ENCODE measurements at places on chromosomes 5 and 9.
A peak's percentile ranks its signal among the peaks of the same experiment; 100 is the strongest.

GRCh38 chr9:125189361-125190289 is at the start of gene PPP6C:
TSS of gene PPP6C (minus strand) at chr9:125189803. CDS start at chr9:125189718, 85 bp downstream.
- no peaks in the 10 kb centered on the region for H3K36me3 ChIP-seq
- DNase-seq: peak; percentile 89
- H3K27me3 ChIP-seq: no peaks in the 10 kb centered on the region
- peak within 1 kb of the TSS; percentile 97 for H3K4me3 ChIP-seq
- peak within 1 kb of the TSS; percentile 82 for H3K27ac ChIP-seq
- peaks cover 16% of the 10 kb centered on the region for H3K4me1 ChIP-seq

DNA sequence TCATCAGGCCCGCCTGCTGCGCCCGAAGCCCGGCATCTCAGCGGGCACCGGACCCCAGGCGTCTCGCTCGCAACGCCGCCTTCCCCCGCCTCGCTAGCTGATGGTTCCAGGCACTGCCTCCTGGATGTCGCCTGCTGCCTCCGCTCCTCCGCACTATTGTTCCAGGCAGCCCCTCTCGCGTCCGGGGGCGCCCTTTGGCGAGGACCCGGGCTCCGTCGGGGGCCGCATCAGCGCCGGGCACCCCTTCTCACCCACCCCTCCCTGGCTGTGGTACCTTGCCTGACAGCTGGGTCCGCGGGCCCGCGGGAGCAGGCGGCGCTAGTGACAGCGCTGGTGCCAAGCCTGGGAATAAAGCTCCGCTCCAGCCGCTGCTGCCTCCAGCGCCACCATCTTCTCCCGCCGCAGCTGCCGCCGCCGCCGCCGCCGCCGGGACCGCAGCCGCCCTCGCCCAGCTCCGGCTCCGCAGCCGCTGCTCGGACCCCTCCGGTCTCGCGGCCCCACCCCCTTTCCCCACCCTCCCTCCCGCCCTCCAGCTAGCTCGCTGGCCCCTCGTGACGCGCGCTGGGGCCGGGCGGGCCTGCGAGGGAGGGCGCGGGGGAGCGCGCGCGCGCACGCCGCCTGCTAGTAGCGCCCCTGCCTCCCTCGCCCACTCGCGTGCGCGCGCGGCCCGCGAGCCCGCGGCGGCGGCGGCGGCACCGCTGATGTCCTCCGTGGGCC is at the start of gene APBA1:
APBA1 (minus strand) TSS at position 493 of the 717 bp plus-strand sequence.
- peaks cover 10% of the 10 kb centered on the region for H3K27me3 ChIP-seq
- peaks cover 3% of the 10 kb centered on the region for H3K4me1 ChIP-seq
- H3K36me3 ChIP-seq: no peaks in the 10 kb centered on the region
- H3K4me3 ChIP-seq: peak within 1 kb of the TSS; percentile 55

GRCh38 chr5:106380736-106381135 is 1290.0 kb downstream of the EFNA5 start:
- no peaks in the 10 kb centered on the region for H3K36me3 ChIP-seq
- H3K4me1 ChIP-seq: no peaks in the 10 kb centered on the region
- no peak overlapping the region for H3K4me3 ChIP-seq
- DNase-seq: no peak
- H3K27me3 ChIP-seq: no peaks in the 10 kb centered on the region

DNA sequence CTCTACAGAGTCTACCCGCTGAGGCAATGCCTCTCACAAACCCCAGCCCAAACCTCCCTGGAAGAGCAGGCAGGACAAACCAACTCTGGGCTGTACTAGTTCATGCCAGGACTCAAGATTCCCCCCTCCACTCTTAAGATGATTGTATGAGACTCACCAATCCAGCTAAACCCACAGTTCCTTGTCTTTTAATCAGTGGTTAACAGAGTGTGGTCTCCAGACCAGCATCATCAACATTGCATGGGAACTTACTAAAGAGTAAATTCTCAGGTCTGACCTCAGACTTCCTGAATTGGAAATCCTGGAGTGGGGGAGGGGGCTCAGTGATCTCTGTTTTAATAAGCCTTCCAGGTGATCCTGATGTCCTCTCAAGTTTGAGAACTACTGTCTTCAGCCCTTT is 240.9 kb downstream of the GAS1 start:
- no peaks in the 10 kb centered on the region for H3K4me1 ChIP-seq
- DNase-seq: no peak
- no peak overlapping the region for H3K27ac ChIP-seq
- H3K27me3 ChIP-seq: peaks cover 56% of the 10 kb centered on the region
- H3K36me3 ChIP-seq: no peaks in the 10 kb centered on the region

DNA sequence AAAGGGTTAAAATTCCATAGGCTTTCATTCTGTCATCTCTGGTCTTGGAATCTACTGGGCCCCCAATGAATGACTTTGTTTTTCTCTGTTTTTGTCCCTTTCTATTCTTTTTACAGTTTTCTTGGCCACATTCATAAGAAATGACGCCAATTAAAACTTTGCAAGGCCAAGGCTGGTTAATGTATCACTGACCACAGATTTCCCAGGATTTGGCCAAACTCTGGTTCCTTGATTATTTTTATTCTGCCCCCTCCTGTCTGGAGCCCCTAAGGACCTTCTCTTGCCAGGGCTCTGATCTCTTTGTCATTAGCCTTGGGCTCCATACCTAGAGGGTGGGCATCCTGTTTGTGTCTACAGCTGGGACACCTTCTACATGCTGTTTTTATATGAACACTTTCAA is 388.9 kb upstream of the PAPPA start:
- H3K36me3 ChIP-seq: no peaks in the 10 kb centered on the region
- no peak overlapping the region for H3K4me3 ChIP-seq

- H3K36me3 ChIP-seq: peaks cover 21% of the 10 kb centered on the region
- no peak overlapping the region for H3K4me3 ChIP-seq
- H3K27me3 ChIP-seq: no peaks in the 10 kb centered on the region
- no peak for DNase-seq
- H3K27ac ChIP-seq: no peak overlapping the region
Measured at GRCh38 chr9:15485836-15486666, 24.7 kb downstream of the PSIP1 start.

DNA sequence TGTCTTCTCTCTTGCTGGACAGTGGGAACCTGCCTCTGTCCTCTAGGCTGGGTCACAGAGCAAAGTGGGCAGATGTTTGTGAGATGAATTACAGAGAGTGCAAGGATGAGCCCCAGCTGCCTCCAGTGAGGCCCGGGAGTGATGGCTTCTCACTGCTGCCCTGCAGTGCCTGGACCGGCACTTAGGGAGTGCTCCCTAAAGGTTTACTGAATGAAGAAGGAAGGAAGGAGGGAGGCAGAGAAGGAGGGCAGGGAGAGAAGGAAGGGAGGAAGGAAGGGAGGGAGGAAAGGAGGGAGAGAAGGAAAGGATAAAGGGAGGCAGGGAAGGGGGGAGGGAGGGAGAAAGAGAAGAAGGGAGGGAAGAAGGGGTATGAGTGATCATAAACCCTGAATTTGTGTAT is 42.7 kb upstream of the GRHPR start:
- H3K27me3 ChIP-seq: 0 out of 2 replicates have a peak, but pooled peaks cover 3% of the 10 kb centered on the region
- H3K4me3 ChIP-seq: no peak overlapping the region
- H3K4me1 ChIP-seq: no peaks in the 10 kb centered on the region
- DNase-seq: no peak
- no peaks in the 10 kb centered on the region for H3K36me3 ChIP-seq

- H3K27me3 ChIP-seq: no peaks in the 10 kb centered on the region
- DNase-seq: no peak
- H3K27ac ChIP-seq: no peak overlapping the region
- H3K36me3 ChIP-seq: no peaks in the 10 kb centered on the region
- no peak overlapping the region for H3K4me3 ChIP-seq
Measured at GRCh38 chr5:6905883-6906282, 192.7 kb downstream of the TENT4A start.

- no peak overlapping the region for H3K4me3 ChIP-seq
- no peak for DNase-seq
- no peaks in the 10 kb centered on the region for H3K27me3 ChIP-seq
- no peaks in the 10 kb centered on the region for H3K36me3 ChIP-seq
Measured at GRCh38 chr9:131594906-131595665, 49.8 kb downstream of the PRRT1B start.

DNA sequence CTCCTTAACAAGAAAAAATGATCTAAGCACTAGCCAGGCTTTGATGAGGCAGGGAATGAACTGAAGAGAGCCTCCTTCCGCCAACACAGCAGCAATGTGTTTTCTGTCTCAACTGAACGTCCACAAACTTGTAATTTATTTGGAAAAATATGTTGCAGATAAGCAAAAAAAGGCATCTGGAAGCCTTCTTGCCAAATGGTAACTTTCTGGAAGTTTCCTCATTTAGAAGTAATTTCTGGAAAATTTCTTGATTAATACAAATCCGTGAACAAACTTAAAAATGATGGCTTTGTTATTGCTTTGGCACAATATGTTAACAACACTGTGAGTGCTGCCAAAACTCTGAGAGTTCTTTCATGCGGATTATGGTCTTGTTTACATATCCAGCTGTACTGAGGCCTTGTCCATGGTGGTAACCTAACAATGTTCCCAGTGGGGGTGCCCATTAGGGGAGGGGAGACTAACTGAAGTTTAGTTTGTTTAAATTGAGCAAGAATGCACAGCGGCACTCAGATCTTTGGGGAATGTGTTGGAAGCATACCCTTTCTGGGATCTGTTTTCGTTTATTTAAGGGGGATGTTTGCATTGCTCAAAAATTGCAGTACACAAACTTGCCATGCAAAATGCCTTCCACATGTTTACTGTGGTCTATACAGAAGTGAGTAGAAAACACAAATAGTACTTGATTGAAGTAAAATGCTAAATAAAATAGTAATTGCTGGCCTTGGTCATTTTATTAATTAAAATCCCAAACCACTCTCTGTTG is 334.7 kb downstream of the NR2F1-AS1 start:
- no peak for DNase-seq
- H3K36me3 ChIP-seq: no peaks in the 10 kb centered on the region
- peaks cover 22% of the 10 kb centered on the region for H3K4me1 ChIP-seq
- no peak overlapping the region for H3K4me3 ChIP-seq
- H3K27ac ChIP-seq: peak overlapping the region; percentile 55

- H3K36me3 ChIP-seq: no peaks in the 10 kb centered on the region
- no peaks in the 10 kb centered on the region for H3K4me1 ChIP-seq
- no peak for DNase-seq
- H3K27ac ChIP-seq: no peak overlapping the region
- no peak overlapping the region for H3K4me3 ChIP-seq
Measured at GRCh38 chr5:31364881-31365636, 166.8 kb downstream of the DROSHA start.

- peaks cover 3% of the 10 kb centered on the region for H3K27me3 ChIP-seq
- DNase-seq: no peak
- H3K36me3 ChIP-seq: no peaks in the 10 kb centered on the region
Measured at GRCh38 chr9:95607507-95607906, 90.7 kb upstream of the PTCH1 start.

DNA sequence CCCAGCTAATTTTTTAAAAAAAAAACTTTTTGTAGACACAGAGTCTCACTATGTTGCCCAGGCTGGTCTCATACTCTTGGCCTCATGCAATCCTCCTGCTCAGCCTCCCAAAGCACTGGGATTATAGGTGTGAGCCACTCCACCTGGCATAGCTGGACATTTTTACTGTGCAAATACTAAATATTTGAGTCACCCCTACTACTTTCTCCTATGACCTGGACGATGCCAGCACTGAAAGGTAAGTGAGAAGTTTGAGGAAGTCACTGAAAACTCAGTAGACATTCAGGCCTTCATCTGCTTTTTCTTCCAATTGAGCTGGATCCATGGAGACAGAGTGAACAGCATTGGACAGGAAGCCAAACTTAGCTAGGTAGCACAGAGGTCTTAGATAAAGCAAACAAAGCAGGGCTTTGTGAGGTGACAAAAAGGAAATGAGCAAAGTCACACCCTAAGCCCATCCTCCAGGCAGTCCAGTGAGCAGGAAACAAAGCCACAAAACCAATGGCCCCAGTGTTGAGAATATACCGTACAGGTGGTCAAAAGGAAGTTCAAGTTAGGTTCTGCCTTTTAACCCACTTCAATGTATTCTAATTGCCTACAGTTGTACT is 192.6 kb upstream of the RASA1 start:
- no peak overlapping the region for H3K4me3 ChIP-seq
- no peak overlapping the region for H3K27ac ChIP-seq
- no peaks in the 10 kb centered on the region for H3K27me3 ChIP-seq

GRCh38 chr9:36074870-36075532 is 38.3 kb downstream of the RECK start:
- no peak for DNase-seq
- H3K4me3 ChIP-seq: no peak overlapping the region
- H3K27me3 ChIP-seq: no peaks in the 10 kb centered on the region
- H3K27ac ChIP-seq: no peak overlapping the region
- H3K4me1 ChIP-seq: peaks cover 8% of the 10 kb centered on the region
- H3K36me3 ChIP-seq: no peaks in the 10 kb centered on the region

GRCh38 chr9:123168586-123168985 is 99.8 kb downstream of the STRBP start:
- H3K4me3 ChIP-seq: no peak overlapping the region
- DNase-seq: no peak
- H3K27ac ChIP-seq: no peak overlapping the region
- no peaks in the 10 kb centered on the region for H3K27me3 ChIP-seq

GRCh38 chr9:18707061-18707461 is 233.1 kb downstream of the ADAMTSL1 start:
- H3K36me3 ChIP-seq: no peaks in the 10 kb centered on the region
- H3K4me3 ChIP-seq: no peak overlapping the region
- H3K4me1 ChIP-seq: no peaks in the 10 kb centered on the region
- 0 out of 2 replicates have a peak, but pooled peaks cover 3% of the 10 kb centered on the region for H3K27me3 ChIP-seq
- no peak for DNase-seq
- H3K27ac ChIP-seq: no peak overlapping the region

DNA sequence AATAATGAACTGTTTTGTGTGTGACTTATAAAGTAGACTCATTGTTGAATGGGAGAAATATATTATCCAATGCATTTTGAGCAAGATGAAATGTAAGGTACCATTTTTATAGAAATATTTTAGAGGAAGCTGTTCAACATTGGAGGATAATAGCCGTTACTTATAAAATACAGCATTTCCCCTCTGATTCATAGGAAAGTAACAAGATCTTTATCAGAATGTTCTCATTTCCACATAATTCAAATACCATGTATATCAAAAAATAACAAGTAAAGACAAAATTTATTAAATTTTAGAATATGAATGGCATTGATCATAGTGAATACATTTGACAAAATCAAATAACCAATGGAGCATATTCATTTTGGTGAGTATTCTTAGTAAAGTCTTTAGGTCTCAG is 346.7 kb upstream of the PTGER4 start:
- no peak overlapping the region for H3K4me3 ChIP-seq
- DNase-seq: no peak
- no peaks in the 10 kb centered on the region for H3K27me3 ChIP-seq
- no peak overlapping the region for H3K27ac ChIP-seq
- no peaks in the 10 kb centered on the region for H3K4me1 ChIP-seq

Measured in HCT116 (cell line).